Anterior cingulate cortex (tissue), 58 donors: ENCODE measurements at places on chromosomes 5 and 9.

GRCh38 chr5:43033841-43034590 lies 6.1 kb downstream of the ANXA2R start:
- DNase-seq: no peak

- no peak for DNase-seq
These were observed 11.2 kb downstream of the KLHL9 start for GRCh38 chr9:21324047-21324446.

DNA sequence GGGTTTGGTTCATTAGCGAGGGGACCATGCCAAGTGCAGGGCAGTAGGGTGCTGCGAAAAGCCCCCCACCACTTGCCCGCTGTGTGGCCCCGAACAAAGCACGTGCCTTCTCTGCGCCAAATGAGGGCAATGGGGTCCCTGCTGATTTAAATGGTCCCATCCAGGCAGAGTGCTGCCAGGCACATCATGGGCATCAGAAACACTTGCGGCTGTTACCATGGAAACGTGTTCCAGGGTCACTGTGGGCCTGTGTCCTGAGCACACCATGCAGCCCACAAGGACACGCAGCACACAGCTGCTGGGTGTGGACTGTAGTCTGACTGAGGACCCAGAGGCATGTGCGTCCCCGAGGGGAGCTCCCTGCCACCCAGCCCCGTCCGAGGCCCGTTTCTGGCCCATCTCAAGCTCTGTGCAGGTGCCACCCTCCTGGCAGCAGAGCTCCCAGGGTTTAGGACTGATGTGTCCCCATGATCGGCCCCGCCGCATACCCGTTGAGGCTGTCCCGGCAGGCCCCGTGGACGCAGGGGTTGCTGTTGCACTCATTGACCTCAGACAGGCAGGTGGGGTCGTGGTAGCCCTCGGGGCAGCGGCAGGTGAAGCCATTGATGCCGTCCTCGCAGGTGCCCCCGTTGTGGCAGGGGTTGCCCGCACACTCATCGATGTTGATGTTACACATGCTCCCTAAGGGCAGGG lies 31.3 kb upstream of the SEC16A start:
- no peak for DNase-seq

DNA sequence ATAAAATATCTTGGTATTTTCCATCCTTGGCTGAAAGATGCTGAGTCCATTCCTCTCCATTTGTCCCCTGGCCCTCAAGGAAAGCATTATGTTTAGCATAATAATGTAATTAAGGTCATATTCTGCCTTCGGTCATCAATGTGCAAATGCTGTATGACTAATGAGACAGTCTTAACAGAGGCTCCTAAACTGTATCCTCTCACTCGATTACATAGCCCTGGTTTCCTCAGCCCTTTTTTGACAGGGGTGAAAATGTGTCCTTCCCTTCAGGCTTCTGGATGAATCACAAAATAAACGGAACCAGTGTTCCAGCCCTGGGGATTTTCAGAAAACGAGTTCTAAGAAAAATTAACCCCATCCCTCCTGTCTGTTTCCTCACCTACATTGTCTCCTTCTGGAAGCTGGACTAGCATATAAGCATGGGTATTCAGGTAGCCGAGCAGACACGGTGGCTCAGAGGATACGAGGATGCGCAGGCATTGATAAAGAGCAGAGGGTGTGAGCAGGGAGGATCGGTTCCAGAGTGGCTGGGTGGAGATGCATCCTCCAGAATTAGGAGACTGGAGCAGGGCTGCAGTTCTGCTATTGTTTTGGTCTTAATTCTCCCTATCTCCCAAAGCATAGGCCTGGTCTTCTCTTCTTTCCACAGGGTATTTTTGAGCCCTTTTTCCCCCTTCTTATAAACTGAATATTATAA lies 742.9 kb downstream of the TLR4 start:
- no peak for DNase-seq

DNA sequence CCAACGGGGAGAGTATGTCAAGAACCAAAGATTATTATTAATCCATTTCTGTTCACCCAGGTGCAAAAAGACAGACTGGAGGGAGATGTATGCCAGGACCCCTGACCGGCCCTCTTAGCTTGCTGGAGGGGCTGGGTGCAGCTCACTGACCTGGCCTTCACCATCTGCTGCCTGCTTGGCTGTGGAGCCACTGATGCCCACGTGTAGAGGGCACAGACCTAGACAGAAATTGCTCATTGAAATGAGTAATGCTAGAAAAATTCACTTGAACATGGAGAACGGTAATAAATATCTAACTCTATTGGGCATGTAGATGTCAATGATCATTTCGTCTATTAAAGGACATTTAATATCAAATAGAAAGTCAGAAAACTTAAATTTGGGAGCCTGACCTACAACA lies 58.8 kb upstream of the ERCC6L2 start:
- no peak for DNase-seq

DNA sequence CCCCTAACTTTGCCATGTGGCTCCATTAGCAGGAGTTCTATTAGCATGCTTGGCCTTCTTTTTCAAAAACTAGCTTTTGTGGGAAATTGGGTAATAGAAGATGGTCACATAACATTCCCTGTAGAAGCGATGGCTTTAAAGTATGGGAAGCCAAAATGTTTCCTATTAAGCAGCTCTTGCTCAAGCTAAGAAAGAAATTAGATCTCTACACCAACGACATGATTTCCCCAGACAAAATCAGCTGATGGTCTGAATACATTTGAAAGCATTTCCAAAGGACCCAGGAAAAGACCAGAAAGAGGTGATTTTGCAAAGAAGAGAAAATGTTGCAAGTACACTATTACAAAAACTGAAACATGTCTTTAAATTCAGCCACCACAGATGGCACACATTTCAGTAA lies 4.8 kb upstream of the NFIL3 start:
- no peak for DNase-seq

DNA sequence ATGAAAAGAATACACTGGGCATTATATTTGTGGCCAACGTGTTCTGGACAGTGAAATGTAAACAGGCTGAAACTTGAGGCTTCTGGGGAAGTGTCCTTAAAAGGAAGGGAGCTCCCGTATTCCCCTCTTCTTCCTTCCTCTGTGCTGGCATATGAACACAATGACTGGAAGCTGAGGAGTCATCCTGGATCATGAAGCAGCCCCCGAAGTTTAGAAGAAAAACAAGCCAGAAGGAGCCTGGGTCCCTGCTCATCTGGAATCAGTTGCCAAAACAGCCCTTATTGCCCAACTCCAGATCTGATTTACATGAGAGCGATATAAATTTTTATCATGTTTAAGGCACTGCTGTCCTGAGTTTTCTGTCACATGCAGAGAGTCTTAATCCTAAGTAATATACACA lies 65.4 kb upstream of the SLC1A1 start:
- no peak for DNase-seq

GRCh38 chr5:64634997-64635686 lies 55.2 kb upstream of the SHISAL2B start:
- DNase-seq: no peak

DNA sequence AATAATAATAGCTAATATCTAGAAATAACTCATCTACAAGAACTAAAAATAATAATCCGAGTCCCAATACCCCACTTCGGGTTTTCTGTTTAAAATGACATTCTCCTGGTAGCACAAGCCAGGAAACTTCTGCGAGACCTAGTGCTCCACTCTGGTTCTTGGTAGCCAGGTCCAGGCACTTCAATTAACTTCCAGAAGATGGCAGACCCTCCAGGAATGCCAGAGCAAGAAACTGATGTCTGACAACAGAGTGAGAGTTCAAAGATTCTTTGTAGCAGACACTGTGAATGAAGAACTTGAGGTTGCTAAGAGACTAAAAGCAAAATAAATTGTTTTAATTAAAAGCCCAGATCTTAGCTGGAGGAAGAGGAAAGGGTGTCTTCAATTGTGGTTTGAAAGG lies 1963.3 kb upstream of the CDH9 start:
- no peak for DNase-seq

DNA sequence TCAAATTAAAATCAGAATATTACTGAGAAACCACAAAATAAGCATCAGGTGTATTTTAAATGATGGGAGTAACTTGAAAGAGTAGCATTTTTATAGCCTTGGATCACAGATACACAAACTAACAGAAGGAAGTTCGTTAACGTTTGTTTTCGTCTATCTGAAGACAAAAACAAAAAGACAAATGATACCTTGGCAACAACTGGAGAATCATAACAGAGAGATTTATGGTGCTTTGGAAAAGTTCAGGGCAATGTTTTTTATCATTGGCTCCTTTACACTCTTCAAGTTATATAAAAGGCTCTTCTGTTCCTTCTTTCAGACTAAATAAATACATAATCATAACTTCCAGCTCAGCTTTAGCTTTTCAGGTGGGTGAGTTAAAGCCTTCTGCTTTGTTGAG lies 128.1 kb upstream of the VLDLR start:
- no peak for DNase-seq

GRCh38 chr5:108649646-108650045 lies 98.1 kb upstream of the FER start:
- no peak for DNase-seq

DNA sequence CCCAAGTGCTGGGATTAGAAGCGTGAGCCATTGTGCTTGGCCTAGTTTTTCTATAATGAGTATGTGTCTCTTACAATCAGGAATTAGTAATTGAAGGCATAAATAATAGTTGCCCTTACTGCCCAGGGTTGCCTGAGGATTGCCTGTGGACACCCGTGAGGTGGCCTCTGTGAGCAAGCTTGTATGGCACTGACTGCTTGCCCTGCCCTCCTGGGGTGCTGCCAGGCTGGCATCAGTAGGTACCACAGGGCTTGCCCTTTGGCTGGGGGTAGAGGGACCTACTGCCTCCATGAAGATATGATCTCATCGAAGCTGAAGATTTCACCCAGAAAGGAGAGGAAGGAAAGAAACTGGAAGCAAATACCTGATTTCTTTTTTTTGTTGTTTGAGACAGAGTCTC lies 23.8 kb upstream of the PHF19 start:
- no peak for DNase-seq

- no peak for DNase-seq
These were observed 51.0 kb downstream of the JADE2 start for GRCh38 chr5:134576386-134577021.

DNA sequence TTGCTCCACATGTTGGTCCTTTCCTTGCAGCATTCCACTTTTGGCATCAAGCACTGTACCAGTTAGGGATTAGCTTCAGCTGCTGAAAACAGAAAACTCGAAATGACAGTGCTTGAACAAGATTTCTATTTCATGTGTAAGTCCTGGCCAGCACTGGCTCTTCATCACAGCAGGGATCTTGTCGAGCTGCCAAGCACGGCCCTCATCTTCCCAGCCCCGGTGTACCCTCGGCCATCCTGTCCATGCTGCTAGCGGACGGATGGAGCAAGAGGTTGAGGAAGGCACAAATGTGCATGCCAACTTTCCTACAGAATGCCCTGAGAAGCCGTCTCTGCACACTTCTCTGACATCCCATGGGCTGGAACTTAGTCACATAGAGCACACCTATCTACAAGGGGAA lies 130.6 kb downstream of the TENT4A start:
- no peak for DNase-seq

DNA sequence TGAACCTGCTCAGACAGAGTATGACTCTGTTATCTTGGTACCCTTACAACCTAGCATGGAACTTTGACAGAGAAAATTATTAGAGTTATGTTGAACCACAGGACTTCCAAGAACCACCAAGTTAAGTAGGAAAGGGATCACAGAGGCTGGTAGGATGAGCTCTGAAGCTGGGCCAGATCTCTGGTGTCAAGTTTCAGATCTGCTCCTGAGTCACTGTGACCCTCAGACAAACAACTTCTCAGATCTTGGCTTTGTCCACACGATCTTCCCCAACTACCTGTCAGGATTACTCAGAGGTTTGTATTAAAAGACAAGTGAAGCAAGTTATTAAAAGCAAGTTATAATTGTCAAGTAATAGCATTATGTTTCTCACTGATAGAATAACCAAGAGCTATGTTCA lies 189.0 kb downstream of the SEC61B start:
- DNase-seq: no peak

GRCh38 chr5:89267788-89268187 lies 384.8 kb upstream of the MEF2C start:
- no peak for DNase-seq

GRCh38 chr9:31807574-31808256 lies 576.7 kb upstream of the ACO1 start:
- DNase-seq: no peak

GRCh38 chr5:127834554-127834953 lies 131.4 kb downstream of the CCDC192 start:
- no peak for DNase-seq

DNA sequence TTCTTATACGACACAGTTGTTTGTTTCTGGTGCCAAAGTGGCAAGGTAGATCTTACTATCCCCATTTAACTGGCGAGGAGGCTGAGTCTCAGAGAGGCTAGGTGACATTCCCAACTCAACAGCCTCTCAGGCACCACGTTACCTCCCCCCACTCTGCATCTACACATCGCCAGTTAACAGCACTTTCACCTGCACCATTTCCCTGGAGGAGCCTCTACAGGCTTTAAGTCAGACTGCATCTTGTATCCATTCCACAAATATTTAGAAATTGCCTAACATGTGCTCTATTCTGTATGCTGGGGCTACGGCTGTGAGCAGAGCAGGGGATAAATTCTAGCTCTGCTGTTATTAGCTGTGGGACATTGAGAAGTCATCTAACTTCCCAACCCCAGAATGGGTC lies 168.6 kb downstream of the INSYN2B start:
- DNase-seq: no peak

- no peak for DNase-seq
These were observed 41.8 kb upstream of the PAM start for GRCh38 chr5:102713278-102713677.

GRCh38 chr9:107142430-107142829 lies 140.6 kb upstream of the RAD23B start:
- no peak for DNase-seq

DNA sequence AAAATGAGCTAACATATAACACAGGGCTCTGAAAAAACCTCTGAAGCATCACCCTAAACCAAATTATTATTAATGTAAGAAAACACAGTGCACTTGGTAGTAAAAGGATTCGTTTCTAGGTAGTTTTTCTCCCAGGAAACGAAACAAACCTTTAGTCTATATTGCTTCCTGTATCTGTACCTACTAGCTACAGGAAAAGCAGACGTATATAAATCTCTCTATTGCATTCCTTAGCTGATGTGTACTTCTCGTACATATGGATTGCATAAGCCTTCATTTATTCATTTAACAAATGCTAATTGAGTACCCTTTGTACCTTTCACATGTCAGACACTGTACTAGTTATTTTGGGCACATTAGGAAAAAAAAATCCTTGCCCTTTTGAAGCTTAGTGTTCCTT lies 85.0 kb upstream of the RASA1 start:
- no peak for DNase-seq
